Cardiac septum (tissue), 1 donor: ENCODE measurements at places on chromosomes 5 and 9. TPM values are rescaled to one million over a fixed set of nuclear protein-coding genes. Genes with fewer than 3 reads are reported as not detected.

DNA sequence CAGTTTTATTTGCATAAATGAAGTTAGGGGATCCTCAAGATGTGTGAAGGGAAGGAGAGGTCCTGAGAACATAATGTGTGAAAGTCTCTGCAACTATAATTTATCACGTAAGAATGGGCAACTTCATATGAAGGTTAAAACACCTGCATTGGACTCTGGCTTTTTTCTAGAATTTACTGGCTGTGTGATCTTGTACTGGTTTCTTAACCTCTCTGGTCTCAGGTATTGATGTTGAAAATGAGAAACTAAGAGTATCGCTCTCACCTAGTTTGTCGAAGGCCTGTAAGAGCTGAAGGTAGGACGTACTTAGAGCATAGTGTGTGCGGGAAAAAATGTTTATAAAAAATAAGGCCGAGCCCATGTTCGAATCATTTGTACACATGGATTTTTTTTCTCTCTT, 280.5 kb downstream of the ICE1 start:
- no peak for DNase-seq

DNA sequence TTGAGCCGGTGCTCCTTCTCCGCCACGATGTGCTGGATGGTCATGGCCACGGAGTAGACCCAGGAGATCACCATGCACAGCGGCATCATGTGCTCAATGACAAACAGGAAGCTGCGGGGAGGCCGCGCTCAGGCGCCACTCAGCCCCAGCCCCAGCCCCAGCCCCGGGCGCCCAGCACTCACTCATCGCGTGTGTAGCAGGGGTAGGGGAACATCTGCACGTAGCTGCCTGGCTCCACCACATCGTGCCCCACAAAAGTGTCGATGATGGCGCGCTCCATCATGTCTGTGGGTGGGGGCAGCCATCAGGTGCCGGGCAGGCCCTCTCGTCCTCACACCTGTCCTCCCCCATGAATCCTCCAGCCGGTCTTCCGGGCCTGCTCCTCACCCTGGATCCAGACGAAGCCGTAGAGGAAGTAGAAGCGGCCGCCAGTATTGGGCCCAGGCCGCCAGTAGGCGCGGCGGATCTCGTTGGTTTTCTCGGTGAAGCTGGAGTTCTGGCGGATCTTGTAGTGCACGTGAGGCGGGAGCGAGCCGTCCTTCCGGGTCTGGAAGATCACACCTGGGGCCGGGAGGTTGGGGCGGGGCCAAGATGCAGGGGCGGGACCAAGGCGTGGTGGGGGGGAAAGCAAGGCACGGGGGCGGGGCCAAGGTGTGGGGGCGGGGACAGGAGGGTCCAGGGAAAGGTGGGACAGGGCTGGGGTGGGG, 10.1 kb downstream of the ABCA2 start:
- no peak for DNase-seq

DNA sequence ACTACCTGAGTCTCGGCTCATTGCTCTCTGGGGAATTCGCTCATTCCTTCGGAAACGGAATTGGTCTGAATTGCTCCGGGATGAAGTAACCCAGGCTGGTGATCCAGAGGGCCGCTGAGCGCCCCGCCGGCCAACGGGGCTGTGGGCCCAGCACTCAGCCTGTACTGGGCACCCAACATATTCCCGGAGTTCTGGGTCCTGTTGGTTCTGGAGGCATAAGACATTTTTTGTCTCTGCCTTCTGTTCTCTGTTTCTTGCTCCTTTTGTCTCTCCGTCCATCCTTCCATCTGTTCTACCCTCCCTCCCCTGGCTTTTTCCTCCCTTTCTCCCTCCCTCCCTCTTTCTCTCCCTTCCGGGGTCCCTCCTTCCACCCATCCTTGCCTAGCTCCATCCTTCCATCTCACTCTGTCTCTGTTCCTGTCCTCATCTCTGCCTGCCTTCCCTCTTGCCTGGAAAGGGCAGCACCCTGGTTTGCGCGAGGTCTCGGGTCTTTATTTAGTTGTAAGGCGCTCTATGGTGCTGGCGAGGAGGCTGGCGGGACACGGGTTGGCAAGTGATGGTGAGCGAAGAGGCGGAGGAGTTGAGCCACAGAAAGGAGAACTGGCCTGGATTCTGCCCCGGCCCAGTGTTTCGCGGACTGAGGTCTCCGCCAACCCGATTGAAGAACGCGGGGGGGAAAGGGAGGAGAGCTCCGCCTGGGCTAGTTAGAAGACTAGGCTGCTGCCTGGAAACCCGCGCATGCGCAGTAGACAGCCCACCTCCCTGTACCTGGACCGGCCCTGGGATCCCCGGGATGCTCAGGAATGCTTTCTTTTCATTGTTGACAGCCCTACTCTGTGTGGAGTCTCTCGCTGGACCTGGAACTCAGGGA, 1468.0 kb downstream of the FOXD4L5 start:
- peak; percentile 95 for DNase-seq

DNA sequence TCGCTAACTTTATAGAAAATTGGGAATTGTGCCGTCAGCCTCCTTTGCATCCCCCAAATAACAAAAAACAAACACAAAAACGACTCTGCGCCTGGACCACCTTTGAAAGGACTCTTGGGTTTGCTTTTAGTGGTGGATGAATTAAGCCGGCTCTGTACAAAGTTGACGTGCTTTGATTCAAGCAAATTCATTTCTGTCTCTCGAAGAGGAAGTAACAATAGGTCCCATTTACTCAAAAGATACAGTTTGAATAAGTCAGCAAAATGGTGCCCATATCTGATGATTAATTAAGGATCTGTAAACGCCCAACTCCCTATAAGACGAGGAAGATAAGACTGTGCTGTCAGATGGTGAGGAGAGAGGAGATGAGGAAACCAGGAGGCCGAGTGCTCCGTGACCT, 67.8 kb downstream of the AK8 start:
- no peak for DNase-seq

DNA sequence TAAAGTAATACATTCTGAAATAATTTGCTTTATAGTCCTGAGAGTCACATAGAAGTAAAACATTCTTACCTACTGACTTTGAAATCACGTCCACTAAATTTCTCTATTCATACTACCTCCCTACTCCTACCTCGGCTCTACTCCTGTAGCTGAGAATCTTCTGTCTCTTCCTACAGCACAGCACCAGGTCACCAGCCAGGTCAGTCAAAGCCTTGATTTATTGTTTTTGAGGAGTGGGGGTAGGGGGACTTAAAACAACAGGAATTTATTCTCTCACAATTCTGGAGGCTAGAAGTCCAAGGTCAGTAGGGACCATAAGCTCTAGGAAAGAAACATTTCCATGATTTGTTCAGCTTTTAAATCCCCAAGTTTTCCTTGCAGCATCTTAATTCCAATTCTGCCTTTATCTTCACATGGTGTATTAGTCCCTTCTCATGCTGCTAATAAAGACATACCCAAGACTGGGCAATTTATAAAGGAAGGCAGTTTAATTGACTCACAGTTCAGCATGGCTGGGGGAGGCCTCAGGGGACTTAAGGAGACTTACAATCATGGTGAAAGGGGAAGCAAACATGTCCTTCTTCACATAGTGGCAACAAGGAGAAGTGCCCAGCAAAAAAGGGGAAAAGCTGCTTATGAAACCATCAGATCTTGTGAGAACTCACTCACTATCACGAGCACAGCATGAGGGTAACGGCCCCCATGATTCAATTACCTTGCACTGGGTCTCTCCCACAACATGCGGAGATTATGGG, 49.6 kb upstream of the CCNG1 start:
- no peak for DNase-seq

DNA sequence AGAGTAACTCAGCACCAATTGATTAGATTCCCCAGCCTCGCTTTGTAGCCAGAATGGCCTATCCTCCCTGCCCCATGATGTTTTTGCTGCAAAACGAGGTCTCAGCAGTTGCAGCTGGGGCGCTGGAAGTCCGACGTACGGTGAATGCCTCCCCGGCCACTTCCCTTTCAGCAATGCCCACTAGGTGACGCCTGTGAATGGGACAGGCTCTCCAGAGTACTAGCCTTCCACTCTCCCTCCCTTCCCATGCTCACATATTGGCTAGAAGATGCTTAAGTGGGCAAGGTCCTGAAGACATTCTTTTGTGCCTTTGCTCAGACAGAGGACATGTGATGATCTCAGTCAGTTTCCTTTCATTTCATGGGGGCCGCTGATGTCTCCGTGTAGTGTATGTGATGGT, 50.8 kb downstream of the DMRT2 start:
- no peak for DNase-seq

DNA sequence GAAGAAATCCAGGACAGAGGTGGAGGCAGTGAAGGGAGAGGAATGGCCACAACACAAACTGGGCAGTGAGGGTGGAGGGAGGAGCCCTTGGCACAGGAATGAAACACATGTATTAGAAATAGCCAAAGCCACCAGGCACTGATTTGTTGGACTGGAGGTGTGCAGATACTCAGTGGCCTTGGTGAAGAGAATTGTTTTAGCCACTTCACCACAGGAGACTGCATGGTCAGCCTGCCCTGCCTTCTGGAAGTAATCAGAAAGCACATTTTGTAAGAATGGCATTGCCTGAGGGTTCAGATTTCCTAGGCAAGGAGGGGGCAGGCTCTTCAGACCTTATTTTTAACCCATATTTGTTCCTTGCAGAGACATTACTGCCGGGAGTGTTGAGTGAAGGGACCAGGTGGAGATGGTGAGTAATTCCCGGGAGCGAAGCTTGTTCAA, 2.2 kb downstream of the SGCD start:
- no peak for DNase-seq

DNA sequence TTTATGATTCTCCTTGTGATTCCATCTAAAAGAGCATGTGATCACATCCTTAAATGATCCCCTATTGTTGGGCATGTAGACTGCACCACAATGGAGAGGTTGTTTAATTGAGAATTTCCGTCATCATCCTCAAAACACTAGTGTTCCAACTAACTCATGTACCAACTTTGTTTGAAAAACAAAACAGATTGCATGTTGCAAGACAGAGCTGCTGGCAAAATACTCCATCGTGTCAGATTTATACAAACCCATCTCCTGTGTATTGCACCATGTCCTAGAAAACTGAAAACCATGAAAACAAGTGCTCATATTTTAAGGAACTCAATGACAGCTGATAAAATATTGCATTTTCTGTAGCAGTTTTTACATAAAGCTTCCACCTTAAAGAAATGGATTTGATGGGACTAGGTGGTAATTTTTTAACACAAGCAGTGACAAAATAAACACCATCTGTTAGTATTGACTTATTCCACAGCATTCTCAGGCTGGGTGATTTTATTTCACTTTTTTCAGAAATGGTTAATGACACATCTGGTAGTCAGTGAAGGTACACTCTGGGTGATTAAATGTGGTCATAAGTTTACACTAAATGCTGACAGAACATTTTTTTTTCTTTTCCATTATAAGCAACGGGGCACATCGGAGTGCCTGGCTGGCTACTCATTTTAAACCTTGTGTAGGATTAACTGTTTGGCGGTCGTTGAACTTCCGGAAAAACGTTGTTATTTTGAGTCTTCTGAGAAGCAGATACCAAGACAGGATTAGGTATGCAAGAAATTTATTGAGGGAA, 602.9 kb upstream of the WWC1 start:
- DNase-seq: no peak

DNA sequence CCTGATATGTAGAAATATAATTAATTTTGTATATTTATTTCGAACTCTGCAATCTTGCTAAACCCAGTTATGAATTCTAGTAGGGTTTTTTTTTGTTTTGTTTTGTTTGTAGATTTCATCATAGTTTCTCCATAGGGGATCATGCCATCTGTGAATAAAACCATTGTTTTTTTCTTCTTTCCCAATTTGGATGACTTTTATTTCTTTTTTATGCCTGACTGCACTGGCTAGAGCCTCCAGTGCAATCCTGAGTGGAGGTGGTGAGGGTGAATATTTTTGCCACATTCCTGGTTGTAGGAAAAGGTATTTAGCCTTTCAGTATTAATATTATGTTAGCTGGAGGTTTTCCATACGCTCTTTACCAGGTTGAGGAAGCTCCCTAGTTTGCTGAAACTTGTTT, 70.0 kb upstream of the GFPT2 start:
- no peak for DNase-seq

IRGM gene
- not detected for total RNA-seq

TAF11L5 gene
- not detected for total RNA-seq

AGXT2 gene
- total RNA-seq: not detected

WHRN gene
- 0.35 TPM for total RNA-seq

PLAC8L1 gene
- total RNA-seq: not detected
